Stimulated activated CD8-positive, alpha-beta memory T cell treated with anti-CD3 and anti-CD28 coated beads, Interleukin-4, amount 100 ng/mL, for 1 hour (primary cell): ENCODE measurements at places on chromosomes 5 and 9.

GRCh38 chr5:172762214-172763119 lies 8.5 kb downstream of the DUSP1 start:
- DNase-seq = no peak

DNA sequence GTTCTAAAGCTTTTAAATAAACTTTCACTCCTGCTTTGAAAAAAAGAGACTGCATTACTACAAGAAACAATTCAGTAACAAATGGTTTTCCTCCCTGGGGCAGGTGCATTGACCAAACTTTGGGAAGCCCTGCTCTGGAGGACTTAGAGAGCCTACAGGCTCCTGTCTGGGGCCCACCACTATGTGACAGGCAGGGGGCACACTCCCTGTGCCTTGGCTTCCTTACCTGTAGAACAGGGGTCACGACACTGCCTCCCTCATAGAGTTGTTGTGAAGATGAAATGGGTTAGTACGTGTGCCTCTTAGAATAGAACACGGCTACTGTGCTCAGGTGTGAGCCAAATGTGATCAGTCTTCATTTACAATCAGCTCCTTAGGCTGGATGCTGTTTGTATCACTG lies 130.1 kb downstream of the GPBP1 start:
- no peak for DNase-seq

DNA sequence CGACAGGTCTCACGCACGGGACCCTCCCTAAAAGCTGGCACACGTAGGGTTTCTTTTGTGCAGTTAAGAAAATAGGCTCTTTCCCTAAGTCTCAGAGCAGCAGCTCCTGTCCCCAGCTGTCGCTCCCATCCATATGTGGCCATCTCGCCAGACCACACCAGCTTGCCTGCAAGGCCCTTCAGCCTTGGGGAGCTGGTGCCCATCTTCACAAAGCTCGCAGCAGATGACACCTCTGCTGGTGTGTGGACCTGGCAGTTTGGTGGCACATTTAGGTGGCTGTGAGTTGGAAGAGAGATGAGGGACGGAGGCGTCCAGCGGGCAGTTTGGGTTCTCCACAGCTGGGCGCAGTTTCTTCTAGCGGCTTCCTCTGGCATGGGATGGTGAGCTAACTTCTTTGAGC lies 239.0 kb downstream of the FANCC start:
- DNase-seq = no peak

GRCh38 chr9:103410059-103410458 lies 414.9 kb downstream of the CYLC2 start:
- no peak for DNase-seq

DNA sequence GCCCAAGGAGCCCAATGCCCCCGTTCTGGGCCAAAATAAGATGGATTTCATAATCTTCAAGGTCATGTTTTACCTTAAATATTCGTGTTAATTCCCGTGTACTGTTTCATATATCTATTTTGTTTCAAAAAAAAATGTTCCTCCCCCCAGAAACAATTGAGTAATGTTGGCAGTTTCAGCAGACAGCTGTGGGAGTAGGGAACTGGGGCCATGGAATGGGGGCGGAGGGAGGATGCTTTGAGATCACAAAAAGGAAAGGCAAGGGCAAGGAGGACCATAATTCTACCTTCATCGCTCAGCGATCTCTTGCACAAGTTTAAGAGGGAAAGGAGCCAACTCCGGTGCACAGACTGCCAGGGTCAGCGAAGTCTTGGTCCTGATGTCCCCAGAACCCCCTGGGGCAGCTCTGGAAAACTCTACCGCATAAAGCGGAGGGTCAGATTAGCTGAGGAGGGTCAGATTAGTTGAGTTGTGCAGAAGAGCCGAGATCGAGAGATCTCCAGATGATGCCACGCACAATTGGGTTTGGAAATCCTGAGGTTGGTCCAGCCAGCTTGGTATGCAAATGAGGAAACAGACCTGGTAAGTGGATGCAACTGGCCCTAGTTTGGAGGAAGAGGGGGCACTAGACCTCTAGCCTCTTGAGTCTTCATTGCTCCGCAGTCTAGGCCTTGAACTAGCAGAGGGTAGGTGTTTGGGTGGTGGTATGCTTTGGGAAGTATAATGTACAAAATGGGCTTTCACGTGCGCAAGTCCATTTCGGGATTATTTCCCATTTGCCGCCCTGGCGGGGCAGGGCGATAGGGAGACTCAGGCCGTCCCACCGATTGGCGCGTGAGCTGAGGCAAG lies 24.0 kb downstream of the CDKN2A start:
- DNase-seq = no peak

DNA sequence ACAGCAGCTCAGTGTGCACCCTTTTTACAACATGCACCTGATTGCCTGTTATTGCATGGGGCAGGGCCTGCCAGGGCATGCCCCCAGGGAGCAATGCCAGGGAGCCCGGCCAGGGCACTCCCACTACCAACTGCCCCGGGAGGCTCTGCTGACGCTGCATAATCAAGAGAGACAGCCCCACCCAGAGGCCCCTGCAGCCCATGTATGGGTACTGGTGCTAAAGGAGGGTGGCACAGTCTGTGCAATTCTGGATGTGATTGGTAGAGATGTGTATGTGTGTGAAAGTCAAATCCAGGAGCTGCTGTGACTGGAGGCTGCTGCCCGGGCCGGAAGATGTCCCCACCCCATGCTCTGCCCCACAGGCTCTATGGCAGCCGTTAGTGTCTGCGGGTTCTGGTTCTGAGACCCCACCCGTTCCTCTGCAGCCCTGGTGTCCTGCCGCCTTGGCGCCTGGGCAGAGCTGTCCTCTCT lies 3.9 kb upstream of the NEURL1B start:
- no peak for DNase-seq

- DNase-seq = no peak
Observed at GRCh38 chr9:86356871-86357866, 3.0 kb upstream of the TUT7 start.

DNA sequence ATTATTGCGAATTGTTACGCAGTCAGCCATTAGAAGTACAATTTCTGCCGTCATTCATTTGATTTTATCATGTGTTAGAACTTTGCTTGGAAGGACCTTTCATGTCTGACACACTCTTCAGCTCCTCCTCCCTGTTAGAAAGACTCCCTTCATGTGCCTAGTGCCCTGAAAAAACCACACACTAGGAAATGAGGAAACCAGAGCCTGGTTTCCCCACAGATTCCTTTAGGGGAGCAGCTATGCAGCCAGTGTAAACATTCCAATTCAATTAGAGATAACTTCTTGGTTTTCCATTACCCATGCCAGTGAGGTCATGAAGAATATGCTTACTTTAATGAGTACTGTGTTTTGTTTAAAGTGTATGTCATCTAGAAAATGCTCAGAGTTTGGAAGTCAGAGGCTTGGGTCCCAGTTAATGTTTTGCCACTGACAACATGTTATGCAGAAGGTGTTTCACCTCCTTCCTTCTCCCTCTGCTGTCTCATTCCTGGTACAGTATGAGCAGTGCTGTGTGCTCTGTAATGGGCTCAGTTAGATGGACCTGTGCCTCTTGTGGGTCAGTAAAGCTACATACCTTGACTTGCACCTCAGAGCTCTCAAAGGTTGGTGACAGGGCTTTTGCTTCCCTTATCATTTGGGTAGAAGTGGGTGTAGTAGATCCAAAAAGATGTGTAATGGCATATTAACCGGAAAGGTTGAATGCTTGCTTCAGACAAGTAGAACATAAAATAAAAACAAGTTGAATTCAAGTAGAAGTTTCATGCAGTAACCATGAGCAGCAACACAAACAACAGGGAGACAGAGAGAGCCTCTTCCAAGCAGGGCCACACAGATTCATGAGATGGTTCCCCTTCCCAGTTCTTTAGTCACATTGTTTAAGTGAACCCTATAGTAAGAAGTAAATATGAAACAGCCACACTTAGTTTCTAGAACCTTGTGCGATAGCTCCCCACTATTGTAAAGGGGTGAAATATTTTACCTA lies 52.6 kb upstream of the TNFAIP8 start:
- no peak for DNase-seq

- no peak for DNase-seq
Observed at GRCh38 chr9:121322737-121323448, 47.2 kb downstream of the STOM start.
